ENCODE measurements at places on chromosomes 2 and 18.

- peak; percentile 35 for DNase-seq
Observed at GRCh38 chr2:121479882-121480522, 50.7 kb upstream of the RNU4ATAC start.

- no peak for DNase-seq
Observed at GRCh38 chr2:21263622-21264021, 139.9 kb downstream of the TDRD15 start.

DNA sequence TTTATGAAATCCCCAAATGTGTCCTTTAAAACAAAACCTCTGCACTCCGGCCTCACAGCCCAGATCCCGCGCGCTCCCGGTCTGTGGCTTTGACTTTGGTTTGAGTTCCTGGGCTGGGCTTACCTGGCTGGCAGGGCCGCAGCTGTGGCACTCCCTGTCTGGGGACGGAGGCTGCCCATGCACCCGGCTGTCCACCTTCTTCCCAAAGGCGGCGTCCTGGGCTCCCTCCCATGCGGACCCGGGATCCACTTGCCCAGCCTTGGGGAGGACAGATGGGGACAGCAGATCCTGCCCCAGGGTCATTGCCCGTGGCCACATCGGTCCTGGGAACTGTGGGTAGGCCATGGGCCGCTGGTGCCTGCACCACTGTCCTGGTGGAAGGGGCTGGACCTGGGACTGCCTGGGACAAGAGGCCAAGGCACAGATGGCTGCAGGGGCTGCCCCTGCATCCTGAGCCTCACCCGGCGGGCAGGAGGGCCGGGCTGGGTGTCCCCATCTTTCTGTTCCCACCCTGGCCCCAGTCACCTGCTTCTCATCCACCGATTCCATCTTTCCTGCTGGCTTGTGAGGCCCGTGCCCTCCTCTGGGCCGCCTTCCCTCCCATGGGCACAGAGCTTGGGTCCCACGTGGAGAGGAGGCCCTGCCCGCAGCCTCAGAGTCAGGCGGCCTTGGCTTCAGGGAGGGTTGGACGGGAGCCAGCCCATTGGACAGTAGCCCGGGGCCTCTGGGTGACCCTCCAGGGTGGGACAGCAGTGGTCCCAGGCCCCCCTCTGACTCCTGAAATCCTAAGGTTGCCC lies 27.7 kb downstream of the NFATC1 start:
- DNase-seq = no peak

GRCh38 chr18:44066541-44066940 lies 614.1 kb upstream of the SETBP1 start:
- DNase-seq = no peak

GRCh38 chr18:69996951-69997798 lies 49.5 kb upstream of the CD226 start:
- no peak for DNase-seq

- no peak for DNase-seq
Observed at GRCh38 chr18:3214855-3215637, 4.7 kb downstream of the MYOM1 start.

- DNase-seq = no peak
Observed at GRCh38 chr2:182667315-182667695, 48.8 kb upstream of the DNAJC10 start.

DNA sequence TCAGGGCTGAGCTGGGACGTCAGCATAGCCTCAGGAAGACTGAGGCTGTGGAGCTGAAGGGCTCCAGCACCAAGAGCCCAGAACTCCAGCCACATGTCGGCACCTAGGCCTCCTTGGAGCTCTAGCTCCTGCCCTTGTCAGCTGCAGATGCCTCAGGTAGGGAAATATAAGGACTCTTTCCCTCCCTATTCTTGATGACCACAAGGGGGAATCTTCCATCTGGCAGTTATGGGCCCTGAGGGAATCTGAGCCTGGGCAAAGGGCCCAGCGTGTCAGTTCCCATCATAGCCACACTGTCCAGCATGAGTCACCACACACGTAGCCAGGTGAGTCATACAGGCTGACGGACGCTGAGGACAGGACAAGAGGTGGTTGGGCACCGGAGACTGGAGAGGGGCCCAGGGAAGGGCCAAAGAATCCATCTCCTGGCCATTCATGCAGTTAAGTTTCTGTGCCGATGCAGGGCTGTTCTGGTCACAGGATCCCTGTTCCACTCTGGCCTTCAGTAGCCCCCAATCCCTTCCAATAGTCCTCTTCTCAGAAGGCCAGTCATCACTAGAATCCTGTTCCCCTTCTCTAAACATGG lies 1.8 kb downstream of the MPV17 start:
- no peak for DNase-seq

DNA sequence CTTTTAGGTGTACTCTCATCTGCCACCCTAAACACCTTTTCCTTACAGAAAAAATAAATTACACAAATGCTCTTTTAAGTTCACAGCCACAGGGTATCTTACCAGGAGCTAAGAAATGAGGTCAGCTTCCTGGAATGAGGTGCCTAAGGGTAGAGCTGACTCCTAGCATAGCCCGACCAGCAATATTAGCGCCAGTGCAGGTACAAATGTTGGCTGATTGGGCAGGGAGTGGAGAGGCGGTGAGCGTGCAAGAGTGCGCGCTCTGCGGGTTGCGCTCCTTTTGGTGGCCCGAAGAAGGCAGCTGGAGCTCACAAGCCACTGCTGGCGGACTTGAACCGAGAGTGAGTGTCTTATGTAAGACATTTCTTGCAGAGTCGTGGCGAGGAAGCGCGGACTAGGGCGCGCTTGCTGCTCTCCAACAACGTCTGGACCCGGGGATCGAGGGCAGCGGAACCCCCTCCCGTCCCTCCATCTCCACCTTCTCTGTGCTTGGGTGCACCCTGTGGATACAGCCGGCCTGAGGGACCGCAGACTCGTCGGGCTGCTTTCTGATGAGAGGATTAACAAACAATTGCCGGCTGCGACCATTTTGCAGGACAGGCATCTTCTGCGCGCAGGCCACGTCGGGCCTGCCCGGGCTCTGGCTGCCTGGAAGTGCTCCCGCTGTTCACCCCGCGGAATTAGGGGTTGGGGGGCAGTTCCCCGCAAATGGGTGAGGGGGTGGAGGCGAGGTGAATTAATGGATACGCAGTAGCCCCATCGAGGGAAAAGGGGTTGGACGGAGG lies 17.3 kb downstream of the BOLA3 start:
- no peak for DNase-seq

- peak; percentile 78 for DNase-seq
Observed at GRCh38 chr2:186868344-186868743, 19.4 kb upstream of the ZSWIM2 start.

GRCh38 chr2:64383881-64384280 lies 70.1 kb upstream of the LGALSL start:
- DNase-seq = no peak

DNA sequence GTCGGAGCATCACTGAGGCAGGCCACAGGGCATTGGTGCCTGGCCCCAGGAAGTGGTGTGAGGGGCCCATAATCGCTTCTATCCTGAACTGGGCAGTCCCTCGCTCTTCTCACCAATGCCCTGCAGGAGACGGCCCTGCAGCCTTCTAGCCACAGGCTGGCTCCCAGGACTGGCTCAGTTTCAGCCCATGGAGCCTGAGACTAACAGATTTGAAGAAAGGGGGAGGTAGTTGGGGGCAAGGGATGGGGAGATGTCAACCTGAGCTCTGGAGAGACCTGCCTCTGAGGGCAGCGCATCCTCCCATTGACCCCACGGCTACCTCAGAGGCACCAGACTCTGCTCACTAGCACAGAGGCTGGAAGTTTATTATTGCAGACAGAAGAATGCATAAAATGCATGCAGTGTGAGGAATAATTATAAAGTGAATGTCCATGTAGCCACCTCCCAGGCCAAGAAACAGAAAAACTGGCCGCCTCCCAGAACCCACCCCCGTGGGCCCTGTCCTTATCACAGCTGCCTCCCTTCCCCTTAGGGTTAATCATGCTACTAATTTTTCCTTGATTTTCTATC lies 1.4 kb downstream of the TOGARAM2 start:
- no peak for DNase-seq

DNA sequence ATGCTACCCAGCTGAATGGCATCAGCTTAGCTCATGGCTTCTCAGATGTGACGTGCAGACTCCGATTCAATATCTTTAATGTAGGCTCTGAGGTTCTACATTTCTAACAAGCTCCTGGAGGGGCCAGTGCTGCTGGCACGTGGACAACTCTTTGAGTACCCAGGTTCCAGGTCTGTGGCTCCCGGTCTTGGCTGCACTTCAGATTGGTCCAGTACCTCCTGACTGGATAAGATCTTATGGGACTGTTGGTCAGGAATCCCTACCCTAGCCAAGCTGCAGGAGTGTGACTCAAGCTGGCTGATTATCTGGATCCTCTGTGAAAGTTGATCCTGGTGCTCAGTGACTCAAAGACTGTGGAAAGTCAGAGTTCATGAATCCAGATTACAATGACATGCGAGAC lies 222.1 kb downstream of the ANKRD30B start:
- no peak for DNase-seq

GRCh38 chr2:3443506-3444084 lies 64.1 kb downstream of the TRAPPC12 start:
- no peak for DNase-seq

GRCh38 chr2:28377195-28377816 lies 15.4 kb upstream of the FOSL2 start:
- DNase-seq = no peak

DNA sequence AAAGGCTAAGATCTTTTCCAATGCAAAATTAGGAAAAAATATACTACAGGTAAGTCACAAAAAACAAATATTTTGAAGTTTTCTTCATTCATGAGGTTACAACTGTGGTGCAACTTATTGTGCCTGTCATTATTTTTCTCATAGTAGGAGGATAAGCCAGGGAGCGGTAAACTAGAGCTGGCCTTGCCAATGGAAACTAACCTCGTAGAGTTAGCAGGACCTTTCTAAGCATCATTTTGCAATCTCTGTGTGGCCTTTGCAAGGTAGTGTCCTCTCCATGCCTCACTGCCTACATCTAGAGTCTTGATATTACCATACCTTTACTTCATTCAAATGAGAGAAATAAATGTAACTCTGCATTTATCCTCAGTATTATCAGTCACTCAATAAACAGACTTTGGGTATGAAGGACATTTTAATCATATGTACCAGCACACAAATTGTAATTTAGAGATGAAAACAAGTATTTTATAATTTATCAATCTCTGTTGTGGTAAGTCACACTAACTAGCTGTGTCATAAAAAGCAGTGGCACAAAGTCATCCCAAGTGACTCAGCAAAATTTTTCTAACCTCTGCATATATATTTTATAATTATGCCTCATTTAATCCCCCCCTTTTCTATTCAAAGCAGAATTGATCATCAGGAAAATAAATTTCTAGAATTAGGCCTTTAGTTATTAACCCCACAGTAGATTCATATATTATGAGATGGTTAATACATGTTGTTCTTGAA lies 47.0 kb downstream of the LANCL1 start:
- no peak for DNase-seq

GRCh38 chr18:59358414-59358711 lies 702 bp downstream of the LMAN1 start:
- no peak for DNase-seq

DNA sequence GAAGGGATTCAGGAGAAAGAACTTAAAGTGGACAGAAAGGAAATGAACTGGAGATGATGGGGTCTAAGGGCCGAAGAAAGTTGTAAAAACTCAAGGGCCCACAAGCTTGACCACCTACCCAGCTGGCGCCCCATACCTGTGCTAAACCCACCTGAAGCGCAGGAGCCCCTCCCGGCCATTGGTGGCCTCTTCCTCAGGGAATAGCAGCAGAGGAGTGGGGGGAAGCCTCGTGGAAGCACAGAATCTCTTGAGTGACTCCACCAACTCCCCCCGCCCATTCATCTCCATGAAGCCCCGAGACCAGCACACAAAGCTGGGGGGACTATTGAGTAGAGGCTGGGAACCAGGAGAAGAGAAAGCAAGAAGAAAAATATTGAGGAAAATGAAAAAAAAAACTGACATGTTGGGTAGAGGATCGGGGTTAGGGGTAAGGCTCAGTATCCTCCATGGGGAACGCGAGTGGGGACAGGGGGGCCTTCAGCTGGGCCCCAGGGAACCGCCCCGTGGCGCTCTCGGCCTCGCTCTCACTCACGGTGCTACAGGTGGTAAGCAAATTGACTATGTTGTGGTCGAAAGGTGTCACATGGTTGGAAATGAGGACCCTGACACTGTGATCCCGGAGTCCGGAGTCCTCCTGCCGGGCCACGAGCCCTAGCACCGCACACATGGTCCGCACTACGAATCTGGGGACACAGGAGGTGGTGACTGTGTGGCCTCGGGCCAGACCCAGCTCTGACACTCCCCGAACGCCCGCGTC lies 728 bp downstream of the AUP1 start:
- no peak for DNase-seq

GRCh38 chr18:50707855-50708469 lies 111.9 kb downstream of the MRO start:
- no peak for DNase-seq

- no peak for DNase-seq
Observed at GRCh38 chr2:217987391-217987790, 15.4 kb downstream of the TNS1 start.

GRCh38 chr18:78822171-78822948 lies 157.3 kb upstream of the SALL3 start:
- no peak for DNase-seq

DNA sequence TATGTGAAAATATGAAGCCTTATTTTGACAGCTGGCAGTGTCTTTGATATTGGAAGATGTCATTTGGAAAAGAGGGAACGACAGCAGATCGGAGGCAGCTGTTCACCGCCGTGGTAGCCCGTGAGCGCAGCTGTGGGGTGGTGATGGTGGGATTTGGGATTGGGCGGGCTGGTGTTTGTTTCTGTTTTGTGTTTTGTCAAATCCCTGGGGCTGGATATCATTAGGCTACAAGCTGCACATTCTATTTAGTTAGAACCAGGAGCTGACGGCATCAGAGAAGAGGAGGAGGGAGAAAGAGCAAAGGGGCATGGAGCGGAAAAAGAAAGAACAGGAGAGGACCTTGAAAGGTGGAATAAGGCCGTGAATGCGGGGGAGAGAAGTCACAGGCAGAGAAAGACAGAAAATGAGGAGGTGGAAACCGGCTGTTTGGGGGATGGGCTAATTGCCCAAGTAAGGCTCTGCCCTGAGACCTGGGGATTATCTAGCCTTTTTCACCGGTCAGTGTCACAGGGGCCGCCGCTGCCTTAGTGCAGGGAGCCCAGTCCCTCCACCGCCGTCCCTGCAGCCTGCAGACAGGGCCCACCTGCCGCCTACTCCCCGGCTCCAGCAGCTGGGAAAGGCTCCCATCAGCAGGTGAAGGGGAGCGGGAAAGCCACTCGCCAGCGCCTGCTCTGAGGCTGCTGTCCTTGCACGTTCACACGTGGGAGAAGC lies 88.0 kb downstream of the ZCCHC2 start:
- DNase-seq = peak; percentile 74

DNA sequence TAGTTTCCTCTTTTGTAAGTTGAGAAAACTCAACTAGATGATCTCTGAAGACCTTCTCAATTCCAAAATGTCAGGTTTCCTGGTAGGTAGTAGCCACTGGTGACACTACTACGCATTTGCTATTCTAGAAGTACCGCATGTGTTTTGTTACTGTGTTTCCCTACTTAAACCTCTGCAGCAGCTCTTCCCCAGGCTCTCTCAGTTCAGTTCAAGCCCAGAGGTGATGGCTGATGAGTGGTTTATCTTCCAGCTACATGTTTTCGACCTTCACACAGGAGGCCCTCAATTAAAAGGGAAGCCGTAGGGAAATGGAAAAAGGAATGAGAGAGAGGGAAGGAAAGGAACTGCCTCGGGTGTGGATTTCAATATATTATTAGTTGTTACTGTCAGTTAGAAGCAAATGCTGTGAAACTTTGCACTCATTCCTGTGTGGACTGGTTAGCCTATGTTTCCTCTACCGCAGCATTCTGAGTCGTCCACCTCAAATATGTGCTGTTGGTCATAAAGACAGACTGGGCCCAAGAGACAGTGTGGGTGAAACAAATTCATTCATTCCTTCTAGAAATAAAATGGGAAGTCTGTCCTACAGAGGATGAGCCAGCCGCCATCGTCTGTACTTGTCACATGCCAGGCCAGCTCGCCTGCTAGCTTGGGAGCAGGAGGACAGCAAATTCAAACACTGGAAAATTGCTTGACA lies 455.2 kb upstream of the RAB12 start:
- DNase-seq = no peak
